ENCODE measurements at places on chromosomes 1 and 21.
A peak's percentile ranks its signal among the peaks of the same experiment; 100 is the strongest.

- no peak for DNase-seq
Observed at GRCh38 chr1:41712081-41712480, 206.6 kb downstream of the HIVEP3 start.

DNA sequence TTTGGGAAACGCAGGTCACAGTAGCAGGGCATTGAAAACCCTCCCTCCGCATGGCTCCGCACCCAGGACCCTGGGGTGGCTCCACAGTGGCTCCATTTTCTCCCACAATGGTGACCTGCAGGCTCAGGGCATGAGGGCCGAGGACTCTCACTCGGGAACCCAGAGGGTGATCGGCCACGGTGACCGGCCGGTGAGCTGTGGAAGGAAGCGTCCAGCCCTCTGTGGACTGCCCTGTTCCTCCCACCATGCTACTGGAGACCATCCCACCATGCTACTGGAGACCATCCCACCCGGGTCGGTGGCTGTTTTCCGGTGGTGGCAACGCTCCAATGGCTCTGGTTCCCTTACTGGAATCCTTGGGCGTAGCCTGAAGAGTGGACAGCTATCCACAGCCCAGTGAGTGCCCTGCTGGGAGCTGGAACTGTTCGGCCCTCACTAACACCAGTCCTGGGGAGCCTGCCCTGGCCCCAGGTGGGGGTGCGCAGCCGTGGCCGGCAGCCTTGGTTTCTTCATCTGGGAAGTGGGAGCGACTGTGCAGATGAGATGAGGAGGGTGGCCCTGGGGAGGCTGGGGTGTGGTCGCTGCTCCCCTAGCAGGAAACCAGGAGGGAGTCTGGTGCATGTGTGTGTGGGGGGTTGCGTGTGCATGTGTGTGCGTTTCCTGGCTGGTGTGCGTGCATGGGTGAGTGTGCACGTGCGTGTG is 59.6 kb downstream of the PRDM16 start:
- DNase-seq: no peak

DNA sequence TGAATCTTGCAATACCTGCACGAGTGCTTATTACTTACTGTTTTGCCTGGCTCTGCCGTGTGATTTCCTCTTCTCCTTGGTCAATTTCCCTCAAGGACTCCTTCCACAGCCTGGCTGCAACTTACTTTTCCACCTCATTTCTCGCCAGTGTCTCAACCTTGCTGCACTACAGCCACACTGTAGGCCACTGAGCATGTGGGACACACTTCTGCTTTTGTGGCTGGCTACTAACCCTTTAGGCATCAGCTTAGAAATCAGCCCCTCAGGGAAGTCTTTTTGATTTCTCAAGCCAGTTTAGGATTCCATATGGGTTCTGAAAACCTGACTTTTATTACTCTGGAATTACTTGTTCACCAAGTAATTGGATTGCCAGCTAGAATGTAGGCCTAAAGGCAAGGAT is 5.2 kb upstream of the DMRTB1 start:
- DNase-seq: no peak

GRCh38 chr1:41639332-41639936 is 155.0 kb upstream of the EDN2 start:
- DNase-seq: peak; percentile 82

- peak; percentile 54 for DNase-seq
Observed at GRCh38 chr1:7902478-7903085, 38.1 kb downstream of the TNFRSF9 start.

- DNase-seq: no peak
Observed at GRCh38 chr1:18347559-18347958, 133.2 kb upstream of the KLHDC7A start.

- DNase-seq: no peak
Observed at GRCh38 chr1:14138687-14139086, 438.7 kb downstream of the PRDM2 start.

DNA sequence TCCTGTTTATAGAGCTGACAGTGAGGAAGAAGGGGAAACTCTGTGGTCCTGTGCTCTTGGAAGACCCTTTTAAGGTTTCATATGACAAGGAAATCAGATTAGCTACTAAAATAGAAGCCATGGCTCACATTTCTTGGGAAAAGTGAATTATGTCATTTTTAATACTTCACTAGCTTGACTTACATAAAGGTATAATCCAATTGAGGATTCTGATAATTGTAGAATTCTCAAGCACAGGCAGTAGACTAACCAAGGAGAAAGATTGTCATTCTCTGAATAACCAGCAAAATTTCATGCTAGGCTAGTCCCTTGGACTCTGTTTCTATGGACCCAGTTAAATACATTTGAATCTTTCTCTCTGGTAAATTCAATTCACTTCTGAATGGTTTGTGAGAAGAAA is 613.0 kb upstream of the BEND5 start:
- DNase-seq: no peak

DNA sequence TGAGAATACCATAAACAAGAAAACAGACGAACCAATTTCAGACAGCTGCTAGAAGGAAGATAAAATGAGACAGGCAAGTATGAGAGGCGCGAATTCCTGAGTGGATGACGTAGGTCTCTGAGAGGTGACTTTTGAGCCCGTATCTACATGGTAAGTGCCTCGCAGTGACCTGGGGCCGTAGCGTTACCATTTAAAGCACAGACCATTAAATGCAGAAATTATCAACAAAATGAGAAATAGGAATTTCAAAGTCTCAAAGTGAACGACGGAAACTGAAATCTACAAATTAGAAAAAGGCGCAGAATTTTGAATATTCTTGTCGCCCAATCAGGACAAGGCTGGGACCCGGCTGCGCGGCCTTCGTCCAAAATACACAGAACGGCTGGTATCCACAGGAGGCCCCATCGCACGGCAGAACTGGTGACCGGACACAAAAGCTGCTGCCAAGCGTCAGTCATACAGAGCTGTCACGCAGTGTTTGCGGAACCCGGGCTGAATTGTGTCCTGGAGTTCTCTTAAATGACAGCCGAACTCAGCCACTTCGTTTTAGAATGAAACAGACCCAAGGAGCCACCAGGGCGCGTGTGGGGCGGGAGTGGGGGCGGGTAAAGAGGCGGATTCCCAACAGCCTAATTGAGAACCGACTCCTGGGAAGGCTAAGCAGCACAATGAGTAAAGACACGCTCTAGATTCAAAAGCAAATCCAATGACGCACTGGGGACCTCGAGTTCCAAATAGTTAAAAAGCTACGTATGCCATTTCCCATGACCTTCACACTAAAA is 13.8 kb upstream of the BOLA1 start:
- DNase-seq: peak; percentile 97

GRCh38 chr21:46247699-46248421 is 19.3 kb upstream of the LSS start:
- DNase-seq: no peak

GRCh38 chr1:200173097-200173618 is 145.6 kb downstream of the NR5A2 start:
- no peak for DNase-seq

DNA sequence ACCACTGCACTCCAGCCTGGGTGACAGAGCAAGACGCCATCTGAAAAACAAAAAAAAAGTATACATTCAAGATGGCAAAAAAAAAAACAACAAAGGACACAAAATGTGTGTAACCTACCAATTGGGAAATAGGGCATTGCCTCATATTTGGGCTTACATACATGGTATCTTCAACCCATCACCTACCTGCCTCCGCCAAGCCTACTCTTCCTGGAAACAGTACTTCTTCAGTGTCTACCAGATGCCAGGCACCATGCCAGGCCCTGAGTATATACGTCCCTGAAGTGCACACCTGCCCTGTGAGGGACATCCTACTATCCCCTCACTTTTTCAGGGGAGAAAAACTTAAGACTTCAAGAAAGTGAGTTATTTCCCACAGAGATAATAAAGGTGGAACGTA is 160.2 kb downstream of the TOMM20 start:
- DNase-seq: no peak

DNA sequence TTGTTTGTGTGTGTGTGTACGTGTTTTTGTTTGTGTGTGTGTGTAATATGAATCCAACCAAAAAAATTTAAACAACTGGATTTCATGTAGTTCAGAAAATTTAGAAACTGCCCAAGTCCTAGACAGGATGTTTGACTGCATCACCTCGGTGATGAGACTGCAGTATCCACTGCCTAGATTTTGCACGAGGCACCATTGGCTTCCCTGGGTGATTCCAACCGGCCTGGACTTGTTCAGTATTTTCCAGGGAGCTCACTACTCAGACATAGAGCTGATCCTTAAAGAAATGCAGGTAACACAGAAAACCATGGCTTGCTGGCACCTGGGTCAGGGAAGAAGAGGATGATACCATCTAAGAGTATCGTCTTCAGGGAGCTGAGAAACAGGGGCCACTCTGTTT is 18.2 kb upstream of the KCNK2 start:
- DNase-seq: no peak

GRCh38 chr21:42513151-42513984 is at the start of gene SLC37A1:
SLC37A1 (plus strand) TSS chr21:42513852; CDS start chr21:42518455, 4,603 bp downstream.
- DNase-seq: peak; percentile 39

DNA sequence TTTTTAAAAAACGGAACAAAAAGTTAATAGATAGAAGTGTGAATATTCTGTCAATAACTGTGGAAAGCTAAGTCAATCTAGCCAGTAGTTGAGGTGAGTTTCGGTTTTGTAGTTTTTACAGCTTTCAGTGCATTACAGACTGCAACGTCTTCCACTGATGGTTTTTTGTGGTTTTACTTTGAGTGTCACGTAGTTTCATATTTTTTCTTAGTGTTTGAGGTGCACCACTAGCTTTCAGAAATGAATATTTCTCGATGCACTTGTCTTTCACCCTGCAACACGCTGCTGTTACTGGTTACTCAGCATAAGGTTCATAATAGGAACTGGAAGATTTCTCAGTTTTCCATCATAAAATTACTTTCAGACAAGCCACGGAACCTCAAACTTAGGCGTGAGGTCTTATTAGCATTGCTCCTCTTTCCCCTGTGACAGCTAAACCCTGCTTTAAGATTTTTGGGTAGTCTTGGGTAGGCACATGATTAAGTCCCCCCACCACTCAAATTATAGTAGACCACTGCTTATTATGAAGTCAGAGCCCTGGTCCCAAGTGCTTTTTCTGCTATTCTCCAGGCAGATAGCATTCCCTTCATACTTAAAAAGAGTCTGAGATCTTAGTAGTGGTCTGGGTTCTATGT is 1412.7 kb downstream of the KCNT2 start:
- DNase-seq: no peak

DNA sequence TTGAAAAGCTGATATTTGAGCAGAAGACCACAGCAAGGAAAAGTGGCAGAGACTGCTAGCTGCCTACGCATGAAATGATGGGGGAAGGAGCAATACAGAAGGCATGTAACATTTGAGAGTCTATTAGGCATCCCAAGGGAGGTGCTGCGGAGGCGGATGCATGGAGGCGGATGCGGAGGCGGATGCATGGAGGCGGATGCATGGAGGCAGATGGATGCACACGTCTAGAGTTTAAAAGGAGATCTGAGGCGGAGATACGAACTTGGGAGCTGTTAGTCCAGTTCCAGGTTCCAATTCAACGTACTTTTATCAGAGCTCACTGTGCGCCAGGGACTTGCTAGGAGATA is 744 bp upstream of the DDX20 start:
- DNase-seq: peak; percentile 51

- no peak for DNase-seq
Observed at GRCh38 chr1:58155418-58156123, 391.0 kb downstream of the OMA1 start.

DNA sequence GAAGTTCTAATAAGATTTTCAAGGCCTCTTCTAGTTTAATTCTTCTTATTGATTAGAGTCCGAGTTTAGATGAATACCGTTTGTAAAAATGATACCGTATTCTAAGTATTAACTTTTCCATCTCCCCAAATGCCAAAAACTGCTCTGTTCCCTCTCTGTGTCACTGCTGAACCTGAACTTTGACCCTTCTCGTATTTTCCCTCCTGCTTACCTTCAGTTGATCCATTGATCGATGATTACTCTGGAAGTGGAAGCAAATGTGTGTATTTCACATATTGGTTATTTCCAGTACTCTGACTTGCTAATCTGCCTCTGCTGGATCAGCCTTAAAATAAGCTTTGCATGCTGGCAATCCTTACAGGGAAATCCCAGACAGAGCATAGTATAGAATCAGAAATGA is 68.5 kb downstream of the KIF1B start:
- DNase-seq: no peak

- no peak for DNase-seq
Observed at GRCh38 chr1:224900062-224900630, 29.3 kb upstream of the DNAH14 start.

DNA sequence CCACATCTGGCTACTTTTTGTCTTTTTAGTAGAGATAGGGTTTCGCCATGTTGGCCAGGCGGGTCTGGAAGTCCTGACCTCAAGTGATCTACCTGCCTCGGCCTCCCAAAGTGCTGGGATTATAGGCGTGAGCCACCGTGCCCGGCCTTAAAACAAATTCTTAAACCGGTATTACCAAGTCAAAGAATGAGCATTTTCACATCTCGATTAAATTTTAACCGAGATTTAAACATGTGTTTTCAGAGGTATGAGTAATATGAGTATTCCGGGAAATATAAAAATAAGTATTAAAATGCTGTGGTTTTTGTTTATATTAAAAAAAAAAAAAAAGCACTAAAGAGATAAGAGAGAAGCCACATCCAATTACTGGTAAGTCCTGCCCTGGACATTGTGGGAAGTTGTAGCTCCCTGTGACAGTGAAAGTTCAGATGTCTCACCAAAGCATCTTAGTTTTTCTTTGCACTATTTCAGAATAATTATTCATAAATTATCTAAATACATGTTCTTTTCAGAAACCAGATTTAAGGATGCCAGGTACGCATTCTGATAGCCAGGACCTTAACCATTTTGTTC is 24.9 kb downstream of the ZNF281 start:
- no peak for DNase-seq

GRCh38 chr1:225651872-225652728 is 823 bp downstream of the ENAH start:
- DNase-seq: peak; percentile 67

DNA sequence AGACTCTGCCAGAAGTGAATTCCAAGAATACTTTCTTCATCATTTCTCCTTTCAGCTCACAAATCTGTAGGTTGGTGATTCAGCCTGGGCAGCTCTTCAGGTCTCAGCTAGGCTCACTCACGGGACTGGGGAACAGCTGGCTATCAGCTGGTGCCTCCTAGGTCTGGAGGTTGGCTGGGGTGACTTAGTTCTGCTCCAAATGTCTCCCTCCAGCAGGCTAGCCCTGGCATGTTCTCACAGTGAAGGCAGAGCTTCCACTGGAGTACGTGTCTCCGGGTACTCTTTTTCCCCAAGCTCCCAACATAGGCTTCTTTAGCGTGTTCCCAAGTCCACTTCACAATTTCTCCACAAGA is 12.5 kb upstream of the VAMP4 start:
- peak; percentile 88 for DNase-seq

DNA sequence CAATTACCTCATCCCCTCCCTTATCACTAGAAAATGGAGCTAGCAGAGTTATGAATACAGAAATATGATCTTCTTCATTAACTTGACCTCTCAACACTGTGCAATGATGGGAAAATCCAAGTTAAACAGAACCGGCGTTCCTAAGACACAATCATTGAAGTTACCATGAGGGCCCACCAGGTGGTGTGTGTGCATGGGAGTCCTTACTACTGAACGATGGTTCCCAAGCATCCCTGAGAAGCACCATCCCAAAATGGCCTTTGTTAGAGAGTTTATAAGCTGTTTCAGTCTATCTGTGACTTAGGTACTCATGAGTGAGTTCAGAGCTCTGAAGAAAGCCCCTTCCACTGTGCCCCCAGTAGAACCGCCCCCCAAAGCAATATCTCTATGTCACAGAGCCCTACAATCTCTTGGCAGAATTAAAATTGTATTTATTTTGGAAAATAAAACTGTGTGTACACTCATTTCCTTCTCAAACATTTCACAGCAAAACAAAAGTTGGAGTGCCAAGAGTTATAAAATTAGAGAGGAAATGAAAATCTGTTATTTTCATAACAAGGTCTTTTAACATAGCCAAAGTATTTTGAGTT is 56.8 kb downstream of the PLD5 start:
- DNase-seq: peak; percentile 49

- DNase-seq: no peak
Observed at GRCh38 chr1:232570007-232570406, 59.9 kb downstream of the SIPA1L2 start.
